ENCODE measurements at places on chromosomes 6 and 20.

GRCh38 chr20:46642265-46642968 is 8.8 kb downstream of the SLC13A3 start:
- no peak for DNase-seq

- peak; percentile 31 for DNase-seq
These were observed 194.0 kb downstream of the GMPR start for GRCh38 chr6:16432075-16433032.

DNA sequence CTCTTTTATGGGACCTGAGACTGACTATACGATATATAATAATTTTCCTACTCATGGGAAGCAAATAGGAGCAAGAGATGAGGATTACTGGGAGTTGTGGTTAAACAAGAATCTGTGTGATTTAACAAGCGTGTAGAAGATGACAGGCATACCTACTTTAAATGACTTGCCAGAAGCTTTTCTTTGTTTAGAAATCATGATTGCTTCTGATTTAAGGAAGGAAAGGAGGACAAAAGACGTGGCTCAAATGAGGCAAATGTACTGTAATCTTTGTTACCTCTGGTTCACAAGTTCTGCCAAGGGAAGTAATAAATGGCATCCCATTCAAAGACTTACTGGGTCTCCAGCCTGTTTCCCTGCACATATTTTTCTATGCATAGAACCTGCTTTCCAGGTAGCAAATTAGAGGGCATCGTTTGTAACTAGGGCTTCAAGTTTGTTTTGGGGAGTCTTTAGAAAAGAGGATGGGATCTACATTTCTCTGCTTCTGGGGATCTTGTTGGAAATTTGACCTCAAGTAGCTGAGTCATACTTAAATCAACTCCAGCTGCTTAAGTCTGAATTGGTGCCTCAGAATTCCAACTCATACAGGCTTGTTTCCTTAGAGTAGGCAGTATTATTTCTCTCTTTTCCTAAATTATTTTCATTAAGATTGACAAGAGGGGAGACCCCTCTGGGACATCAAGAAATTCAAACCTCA is 2.9 kb upstream of the TRMT11 start:
- no peak for DNase-seq

DNA sequence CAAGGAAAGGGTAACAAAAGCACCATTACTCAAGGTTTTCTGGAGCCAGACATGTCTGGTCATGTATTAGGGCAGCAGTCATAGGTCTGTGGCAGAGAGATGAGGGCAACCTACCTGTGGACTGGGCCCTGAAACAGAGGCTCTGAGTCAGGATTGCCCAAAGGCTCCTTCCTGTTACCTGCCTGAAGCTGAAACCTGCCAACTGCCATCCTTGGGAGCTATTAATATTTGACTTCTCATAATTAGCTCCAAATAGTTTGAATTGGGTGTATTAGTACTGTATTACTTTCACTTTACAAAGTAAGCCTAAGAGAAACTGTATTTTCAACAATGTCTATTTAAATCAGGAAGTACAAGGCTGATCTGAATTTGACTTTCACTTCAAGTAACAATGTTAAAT is 72.0 kb upstream of the TBX18 start:
- DNase-seq, result no peak

Data from COR-L47 (cell line).